ENCODE measurements at places on chromosomes 12 and 14.

DNA sequence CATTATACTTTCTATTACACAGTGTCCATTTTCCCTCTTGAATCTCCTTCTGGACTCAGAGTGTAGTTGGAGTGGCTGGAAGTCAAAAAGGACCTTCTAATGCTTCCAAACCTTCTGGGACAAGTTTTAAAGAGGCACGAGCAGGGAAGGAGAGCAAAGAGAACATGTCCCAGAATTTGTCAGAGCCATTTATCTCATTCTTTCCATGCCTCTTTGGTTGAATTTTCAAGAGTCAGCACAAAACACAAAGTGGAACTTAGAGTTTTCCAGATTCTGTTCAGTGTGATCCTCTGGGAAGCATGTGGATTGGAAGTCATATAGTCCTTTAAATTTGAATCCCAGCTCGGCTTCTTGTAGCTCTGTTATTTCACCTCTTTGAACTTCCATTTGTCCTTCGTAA is 138.2 kb upstream of the PWP1 start:
- no peak for DNase-seq

- DNase-seq: peak; percentile 63
Measured at GRCh38 chr14:21846227-21846885, 172.7 kb upstream of the OR4E1 start.

DNA sequence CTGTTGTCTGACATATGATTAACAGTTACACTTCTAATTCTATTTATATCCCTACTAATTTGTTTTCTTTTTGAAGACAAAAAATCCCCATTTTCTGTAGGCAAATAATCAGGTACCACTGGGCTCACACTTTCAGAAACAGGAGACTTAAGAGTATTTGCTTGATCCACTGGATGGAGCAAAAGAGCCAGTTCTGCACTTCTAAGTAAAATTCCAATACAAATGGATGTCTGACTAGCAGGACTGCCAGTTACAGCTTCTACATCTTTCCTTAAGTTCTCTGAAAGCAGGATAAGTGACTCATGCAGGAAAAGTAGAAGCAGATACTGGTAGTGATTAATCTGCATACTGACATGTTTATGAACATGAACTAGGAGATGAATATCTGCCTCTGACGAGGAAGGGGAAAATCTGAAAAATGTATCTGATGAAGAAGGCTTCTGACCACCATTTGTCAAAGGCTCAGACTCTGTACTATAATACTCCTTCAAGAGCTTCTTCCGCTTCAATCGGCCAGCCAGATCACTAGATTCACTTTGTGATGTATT is 73.8 kb upstream of the ANKS1B start:
- DNase-seq: no peak

DNA sequence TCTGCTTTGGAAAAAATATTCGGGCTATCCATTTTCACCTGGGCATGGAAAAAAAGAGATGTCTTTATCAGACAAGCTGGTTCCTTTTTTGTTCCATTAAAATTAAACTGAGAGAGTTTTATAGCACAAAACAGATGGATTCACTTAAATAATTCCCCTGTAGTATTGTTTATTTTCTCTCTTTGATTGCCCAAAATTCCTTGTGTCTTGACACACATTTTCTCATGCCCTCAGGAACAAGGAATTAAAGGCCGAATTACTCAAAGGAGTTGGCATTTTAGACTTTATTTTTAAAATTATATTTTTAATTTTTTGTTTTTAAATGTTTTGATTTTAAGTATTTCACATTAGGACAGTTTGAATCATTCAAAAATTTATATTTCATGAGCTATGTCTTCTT is 69.6 kb upstream of the SLCO1C1 start:
- no peak for DNase-seq

GRCh38 chr12:124917841-124918621 is 3.6 kb upstream of the UBC start:
- DNase-seq: no peak

DNA sequence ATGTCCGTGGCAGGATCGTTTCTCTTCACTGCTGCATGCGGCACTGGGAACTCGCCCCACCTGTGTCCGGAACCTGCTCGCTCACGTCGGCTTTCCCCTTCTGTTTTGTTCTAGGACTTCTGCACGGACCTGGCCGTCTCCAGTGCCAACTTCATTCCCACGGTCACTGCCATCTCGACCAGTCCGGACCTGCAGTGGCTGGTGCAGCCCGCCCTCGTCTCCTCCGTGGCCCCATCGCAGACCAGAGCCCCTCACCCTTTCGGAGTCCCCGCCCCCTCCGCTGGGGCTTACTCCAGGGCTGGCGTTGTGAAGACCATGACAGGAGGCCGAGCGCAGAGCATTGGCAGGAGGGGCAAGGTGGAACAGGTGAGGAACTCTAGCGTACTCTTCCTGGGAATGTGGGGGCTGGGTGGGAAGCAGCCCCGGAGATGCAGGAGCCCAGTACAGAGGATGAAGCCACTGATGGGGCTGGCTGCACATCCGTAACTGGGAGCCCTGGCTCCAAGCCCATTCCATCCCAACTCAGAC is 1.2 kb downstream of the FOS start:
- peak; percentile 44 for DNase-seq

DNA sequence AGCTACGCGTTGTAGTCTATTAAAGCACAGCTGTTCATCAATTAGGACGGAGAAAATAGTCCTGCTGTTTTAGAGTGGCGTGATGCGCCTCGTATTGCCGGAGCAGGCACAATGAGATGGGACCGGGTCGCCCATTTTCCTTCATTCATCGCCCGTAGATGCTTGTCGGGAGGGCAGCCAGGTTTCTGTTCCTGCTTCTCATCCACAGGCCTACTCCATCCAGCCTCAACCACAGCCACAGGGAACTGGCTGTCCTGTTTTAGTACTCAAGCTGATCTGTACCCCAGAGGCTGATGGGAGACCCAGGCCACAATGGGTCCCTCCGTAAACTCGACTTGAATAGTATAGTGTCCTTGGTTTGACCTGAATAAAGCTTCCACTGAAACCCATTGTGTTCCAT is 264.0 kb downstream of the VRK1 start:
- DNase-seq: no peak

GRCh38 chr12:67909681-67910080 is 79.6 kb upstream of the IFNG-AS1 start:
- no peak for DNase-seq

GRCh38 chr14:24909523-24910302 is 140.2 kb downstream of the STXBP6 start:
- DNase-seq: no peak

GRCh38 chr14:68703093-68703492 is 89.8 kb downstream of the ZFP36L1 start:
- peak; percentile 36 for DNase-seq

- no peak for DNase-seq
Measured at GRCh38 chr14:29906256-29906870, 21.3 kb downstream of the PRKD1 start.

DNA sequence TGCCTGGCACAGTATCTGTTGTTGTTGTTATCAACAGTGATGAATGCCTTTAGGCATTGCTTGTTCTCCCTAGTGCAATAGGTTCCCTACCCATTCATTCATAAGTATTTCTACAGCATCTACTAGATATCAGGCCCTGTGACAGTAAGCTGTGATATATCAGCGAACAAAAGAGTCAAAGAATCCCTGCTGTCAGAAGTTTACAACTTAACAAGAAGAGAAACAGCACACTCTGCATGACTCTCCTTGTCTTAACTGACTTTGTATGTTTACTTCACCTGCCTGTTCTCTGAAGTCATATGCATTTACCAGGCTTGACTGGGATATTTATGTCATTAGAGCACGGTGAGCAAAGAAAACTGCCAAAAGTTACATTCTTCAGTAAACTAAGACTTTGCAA is 452.2 kb upstream of the RPL10L start:
- no peak for DNase-seq

- no peak for DNase-seq
Measured at GRCh38 chr12:26636710-26637328, 196.2 kb downstream of the ITPR2 start.

- DNase-seq: no peak
Measured at GRCh38 chr12:11688831-11689230, 39.4 kb downstream of the ETV6 start.

DNA sequence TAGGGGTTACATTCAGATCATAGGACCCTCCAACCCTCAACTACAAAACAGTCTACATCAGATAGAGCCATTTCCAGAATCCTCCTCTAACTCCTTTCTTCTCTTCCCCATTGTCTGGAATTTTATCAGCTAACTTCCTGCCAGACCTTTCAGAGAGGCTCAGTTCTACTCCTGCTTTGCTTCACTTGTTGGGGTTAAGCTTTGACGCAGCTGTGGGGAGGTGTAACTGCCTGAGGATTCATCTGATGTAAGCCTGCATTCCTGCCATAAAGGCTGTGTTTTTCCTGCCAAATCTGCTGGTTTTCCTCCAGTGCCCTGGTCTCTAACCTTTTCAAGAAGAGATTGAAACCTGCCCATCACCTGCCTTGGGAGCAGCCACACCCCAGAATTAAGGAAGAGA is 16.9 kb downstream of the DHRS2 start:
- DNase-seq: no peak

DNA sequence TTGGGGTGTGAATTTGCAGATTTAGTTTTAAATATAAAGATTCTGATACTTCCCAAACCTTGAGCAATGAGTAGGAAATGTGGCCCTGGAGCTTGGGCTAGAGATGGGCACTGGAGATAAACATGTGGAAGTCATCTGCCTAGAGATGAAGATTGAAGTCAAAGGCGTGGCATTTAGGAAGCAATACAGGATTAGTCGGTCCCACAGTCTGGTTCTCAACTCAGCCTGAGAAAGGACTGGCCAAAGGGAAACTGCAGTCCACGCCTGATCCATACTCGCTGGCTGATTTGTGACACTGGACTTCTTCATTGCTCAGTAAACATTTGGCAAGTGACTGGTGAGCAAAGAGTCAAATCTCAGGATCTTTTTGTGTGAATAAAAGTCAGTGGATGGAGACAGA is 268.2 kb upstream of the ATP2B1 start:
- no peak for DNase-seq

All from CD4-positive, alpha-beta T cell treated with Interferon alpha-2 for 1 hour (primary cell).